ENCODE measurements at places on chromosomes 6 and 20. TPM values are rescaled to one million over a fixed set of nuclear protein-coding genes. Genes with fewer than 3 reads are reported as not detected.

DNA sequence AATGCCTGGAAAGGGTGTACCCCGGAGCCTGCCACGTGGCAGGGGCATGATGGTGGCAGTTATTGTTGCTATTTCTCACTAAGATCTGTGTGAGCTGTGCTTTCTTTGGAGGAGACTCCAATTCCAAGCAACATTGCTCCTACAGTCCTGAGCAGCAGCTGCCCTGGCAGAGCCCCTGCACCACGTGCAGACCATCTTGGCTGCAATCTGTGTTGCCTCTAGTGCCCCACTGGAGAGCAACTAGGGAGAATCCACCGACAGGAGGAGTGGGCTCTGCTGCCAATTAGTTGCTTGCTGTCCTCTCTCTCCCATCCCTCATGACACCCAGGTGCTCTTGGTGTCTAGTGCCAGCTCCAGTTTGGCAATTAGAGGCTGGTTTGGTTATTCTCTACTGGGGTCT lies 116.0 kb downstream of the PXDC1 start:
- DNase-seq, result no peak
- H3K36me3 ChIP-seq, result no peaks in the 10 kb centered on the region
- H3K4me3 ChIP-seq, result no peak overlapping the region
- no peaks in the 10 kb centered on the region for H3K27me3 ChIP-seq
- no peaks in the 10 kb centered on the region for H3K4me1 ChIP-seq

DNA sequence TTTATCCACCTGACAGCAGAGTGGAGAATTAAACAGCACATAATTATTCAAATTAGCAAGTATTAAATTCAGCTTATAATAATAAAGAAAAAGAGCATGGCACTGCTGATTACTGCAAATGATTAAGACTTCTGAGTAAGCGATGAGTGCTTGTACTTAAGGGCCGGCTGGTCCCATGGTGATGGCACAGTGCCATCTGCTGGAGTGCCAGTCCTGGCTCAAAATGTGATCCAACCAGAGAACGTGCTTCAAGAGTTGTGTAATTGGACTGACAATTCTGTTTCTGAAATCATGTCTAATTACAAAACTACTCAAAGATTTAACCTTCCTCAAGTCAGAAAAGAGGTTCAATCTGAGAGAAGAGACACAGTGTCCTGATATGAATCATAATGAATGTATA lies 181.6 kb upstream of the RGS17 start:
- H3K4me3 ChIP-seq, result no peak overlapping the region
- no peak for DNase-seq
- no peaks in the 10 kb centered on the region for H3K36me3 ChIP-seq
- H3K4me1 ChIP-seq, result no peaks in the 10 kb centered on the region

GRCh38 chr6:106063448-106063850 lies 22.7 kb upstream of the PRDM1 start:
- DNase-seq, result no peak
- H3K36me3 ChIP-seq, result no peaks in the 10 kb centered on the region
- H3K4me1 ChIP-seq, result no peaks in the 10 kb centered on the region
- no peaks in the 10 kb centered on the region for H3K27me3 ChIP-seq
- no peak overlapping the region for H3K27ac ChIP-seq

DNA sequence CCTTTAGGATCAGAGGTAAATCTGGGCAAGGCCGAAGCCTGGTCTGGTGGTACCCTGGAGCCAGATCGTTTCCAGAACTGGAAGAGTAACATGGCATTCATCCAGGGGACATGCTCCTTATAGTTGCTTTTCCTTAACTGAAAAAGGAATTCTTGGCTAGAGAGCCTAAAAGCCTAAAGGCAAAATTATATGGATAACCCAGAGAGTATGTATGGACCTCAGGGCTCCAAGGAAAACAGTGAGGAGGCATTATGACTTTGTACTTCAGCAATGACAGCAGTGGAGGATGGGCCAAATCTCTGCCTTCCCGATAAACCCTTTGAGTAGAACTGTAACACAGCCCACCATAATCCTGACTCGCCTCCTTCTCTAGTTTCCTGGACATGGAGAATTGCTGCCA lies 29.3 kb downstream of the ARHGAP18 start:
- H3K4me1 ChIP-seq, result peaks cover 15% of the 10 kb centered on the region
- no peaks in the 10 kb centered on the region for H3K36me3 ChIP-seq
- DNase-seq, result peak; percentile 45
- no peak overlapping the region for H3K27ac ChIP-seq

- H3K27me3 ChIP-seq, result peaks cover 33% of the 10 kb centered on the region
- H3K4me3 ChIP-seq, result peak overlapping the region; percentile 55
- H3K36me3 ChIP-seq, result no peaks in the 10 kb centered on the region
- DNase-seq, result no peak
- H3K4me1 ChIP-seq, result peaks cover 21% of the 10 kb centered on the region
These were observed 641 bp downstream of the TCF15 start for GRCh38 chr20:609371-609964.

SAMD5 gene
- total RNA-seq, result 0.45 TPM

DNA sequence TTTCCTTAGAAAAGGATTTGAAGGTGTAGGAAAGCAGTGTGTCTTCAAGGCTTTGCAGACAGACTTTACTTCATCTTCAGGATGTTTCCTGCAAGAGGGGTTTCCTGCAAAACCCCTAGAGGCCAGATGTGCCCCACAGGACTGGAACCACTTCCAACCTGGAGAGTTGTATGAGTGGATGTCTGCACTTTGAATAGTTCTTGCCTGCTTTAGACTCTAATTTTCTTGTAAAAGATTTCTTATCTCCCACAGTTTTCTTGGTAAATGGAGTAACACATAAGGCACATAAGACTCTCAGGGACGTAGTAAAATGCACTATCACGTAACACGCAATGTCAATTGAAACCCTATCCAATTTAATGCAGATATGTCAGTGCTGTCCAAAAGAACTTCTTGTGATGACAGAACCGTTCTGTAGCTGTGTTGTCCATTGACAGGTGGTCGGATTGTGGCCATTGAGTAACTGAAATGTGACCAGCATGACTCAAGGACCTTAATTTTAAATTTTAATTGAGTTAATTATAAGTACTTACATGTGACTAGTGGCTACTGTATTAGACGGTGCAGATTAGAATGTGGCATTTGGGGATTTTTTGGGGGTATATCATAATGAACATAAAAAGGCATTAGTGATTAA lies 118.7 kb downstream of the JARID2 start:
- H3K4me1 ChIP-seq, result peaks cover 33% of the 10 kb centered on the region
- H3K36me3 ChIP-seq, result no peaks in the 10 kb centered on the region
- no peaks in the 10 kb centered on the region for H3K27me3 ChIP-seq
- H3K4me3 ChIP-seq, result no peak overlapping the region

GRCh38 chr6:100948381-100949133 lies 67.4 kb upstream of the ASCC3 start:
- H3K27ac ChIP-seq, result no peak overlapping the region
- no peaks in the 10 kb centered on the region for H3K36me3 ChIP-seq
- DNase-seq, result no peak
- no peaks in the 10 kb centered on the region for H3K4me1 ChIP-seq

DNA sequence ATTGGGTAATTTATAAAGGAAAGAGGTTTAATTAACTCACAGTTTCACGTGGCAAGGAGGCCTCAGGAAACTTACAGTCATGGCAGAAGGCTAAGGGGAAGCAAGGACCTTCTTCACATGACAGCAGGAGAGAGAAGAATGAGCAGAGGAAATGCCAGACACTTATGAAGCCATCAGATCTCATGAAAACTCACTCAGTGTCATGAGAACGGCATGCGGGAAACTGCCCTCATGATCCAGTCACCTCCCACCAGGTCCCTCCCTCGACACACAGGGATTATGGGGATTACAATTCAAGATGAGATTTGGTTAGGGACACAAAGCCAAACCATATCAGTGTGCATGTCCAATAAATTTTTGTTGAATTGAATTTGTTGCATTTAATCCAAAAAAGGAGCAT lies 52.0 kb downstream of the ECT2L start:
- no peak overlapping the region for H3K27ac ChIP-seq
- H3K4me1 ChIP-seq, result peaks cover 6% of the 10 kb centered on the region
- no peaks in the 10 kb centered on the region for H3K27me3 ChIP-seq

GRCh38 chr6:40611434-40611833 lies 24.3 kb upstream of the LRFN2 start:
- H3K4me1 ChIP-seq, result no peaks in the 10 kb centered on the region
- DNase-seq, result no peak
- H3K27ac ChIP-seq, result no peak overlapping the region
- peaks cover 55% of the 10 kb centered on the region for H3K27me3 ChIP-seq
- no peak overlapping the region for H3K4me3 ChIP-seq

MAP7 gene
- total RNA-seq, result 2.9 TPM

EEF1A2 gene
- 7.6 TPM for total RNA-seq

GRCh38 chr20:56422824-56423189 lies 10.7 kb downstream of the CASS4 start:
- H3K27ac ChIP-seq, result no peak overlapping the region
- DNase-seq, result no peak
- no peaks in the 10 kb centered on the region for H3K27me3 ChIP-seq
- no peaks in the 10 kb centered on the region for H3K36me3 ChIP-seq
- no peak overlapping the region for H3K4me3 ChIP-seq
- no peaks in the 10 kb centered on the region for H3K4me1 ChIP-seq

BTNL2 gene
- total RNA-seq, result not detected

GRCh38 chr6:25954756-25955155 lies 7.8 kb upstream of the TRIM38 start:
- H3K36me3 ChIP-seq, result no peaks in the 10 kb centered on the region
- DNase-seq, result peak; percentile 8
- H3K27ac ChIP-seq, result no peak overlapping the region
- no peaks in the 10 kb centered on the region for H3K4me1 ChIP-seq
- no peaks in the 10 kb centered on the region for H3K27me3 ChIP-seq

DNA sequence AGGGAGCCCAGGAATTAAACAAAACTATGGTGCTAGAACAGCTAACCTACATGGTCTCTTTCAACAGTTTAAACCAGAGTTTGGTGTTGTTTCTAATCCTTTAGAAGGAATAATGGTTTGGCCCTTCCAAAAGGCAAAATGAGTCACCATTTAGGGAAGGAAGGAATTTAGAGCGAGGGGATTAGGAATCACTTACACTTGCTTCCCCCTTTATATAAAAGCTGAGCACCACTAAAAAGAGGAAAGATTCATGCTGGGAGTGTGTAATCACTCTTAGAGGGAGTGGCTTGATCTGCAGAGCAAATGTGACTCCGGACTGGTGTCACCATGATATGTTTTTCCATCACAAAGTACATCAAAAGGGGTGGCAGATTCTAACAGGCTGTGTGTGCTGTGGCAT lies 63.6 kb downstream of the F13A1 start:
- DNase-seq, result no peak
- H3K4me1 ChIP-seq, result no peaks in the 10 kb centered on the region
- no peak overlapping the region for H3K4me3 ChIP-seq
- H3K27ac ChIP-seq, result no peak overlapping the region

DNA sequence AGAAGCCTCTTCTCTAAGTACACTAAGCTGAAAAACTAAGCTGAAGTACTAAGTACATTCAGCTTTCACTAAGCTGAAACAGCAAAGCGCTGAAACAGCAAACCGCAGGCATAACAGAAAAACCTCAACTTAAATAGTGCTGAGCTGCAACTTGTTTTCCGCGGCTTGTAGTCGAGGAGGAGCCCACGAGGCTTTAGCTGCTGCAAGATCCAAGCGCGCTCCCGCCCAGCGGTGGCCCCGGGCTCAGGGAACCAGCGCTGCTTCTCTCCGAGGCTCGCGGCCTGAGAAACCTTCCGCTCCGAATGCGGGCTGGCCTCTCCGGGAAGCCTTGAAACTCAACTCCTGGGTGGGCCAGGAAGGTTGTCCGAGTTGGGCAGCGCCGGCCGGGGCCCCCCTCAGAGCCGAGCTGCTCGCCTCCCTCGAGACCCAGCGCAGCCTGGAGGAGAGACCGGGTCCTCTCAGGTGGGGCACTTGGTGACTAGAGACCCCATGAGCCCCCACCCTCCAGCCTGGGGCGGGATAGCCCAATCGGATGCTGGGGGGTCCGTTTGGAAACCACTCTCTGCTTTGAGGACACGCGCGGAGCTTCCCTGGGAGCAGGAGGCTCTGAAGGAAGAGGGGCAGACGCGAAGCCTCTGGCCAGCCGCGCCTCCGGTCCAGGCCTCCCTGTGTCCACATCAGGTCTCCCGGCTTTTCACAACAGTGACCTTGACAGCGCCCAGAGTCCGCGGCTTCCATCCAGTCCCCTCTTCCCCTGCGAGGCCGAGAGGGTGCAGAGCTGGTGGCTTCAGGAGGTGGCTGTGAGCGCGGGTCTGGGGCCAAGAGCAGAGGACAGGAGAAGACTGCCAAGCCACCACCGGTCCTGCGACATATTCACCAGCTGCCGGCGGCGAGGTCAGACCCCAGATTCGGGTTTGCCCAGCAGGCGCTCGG lies 38.1 kb upstream of the HLA-E start:
- DNase-seq, result no peak
- H3K36me3 ChIP-seq, result no peaks in the 10 kb centered on the region
- H3K27me3 ChIP-seq, result peaks cover 95% of the 10 kb centered on the region
- H3K27ac ChIP-seq, result no peak overlapping the region

DNA sequence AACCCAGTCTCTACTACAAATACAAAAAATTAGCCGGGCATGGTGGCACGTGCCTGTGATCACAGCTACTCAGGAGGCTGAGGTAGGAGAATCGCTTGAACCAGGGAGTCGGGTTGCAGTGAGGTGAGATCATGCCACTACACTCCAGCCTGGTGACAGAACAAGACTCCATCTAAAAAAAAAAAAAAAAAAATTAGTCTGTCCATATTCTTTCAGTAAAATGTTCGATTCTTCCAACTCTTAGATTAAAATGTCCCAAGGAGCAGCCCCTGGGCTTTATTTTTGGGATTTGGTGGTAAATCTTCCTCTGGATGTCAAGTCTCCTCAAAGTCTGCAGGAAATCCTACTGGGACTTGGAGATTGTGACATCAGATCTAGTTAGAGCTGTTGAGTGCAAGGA lies 101.0 kb upstream of the EEF1E1 start:
- peaks cover 7% of the 10 kb centered on the region for H3K27me3 ChIP-seq
- H3K4me1 ChIP-seq, result no peaks in the 10 kb centered on the region
- DNase-seq, result no peak
- no peak overlapping the region for H3K4me3 ChIP-seq
- no peaks in the 10 kb centered on the region for H3K36me3 ChIP-seq
- no peak overlapping the region for H3K27ac ChIP-seq

TFAP2A gene
- total RNA-seq, result 3.0 TPM

LCA5 gene
- 11.2 TPM for total RNA-seq

HRH3 gene
- total RNA-seq, result not detected

PLCB4 gene
- total RNA-seq, result 61.0 TPM

SNAP25 gene
- total RNA-seq, result 4.2 TPM

ELOVL2 gene
- total RNA-seq, result 0.50 TPM

APOM gene
- 3.3 TPM for total RNA-seq

DNA sequence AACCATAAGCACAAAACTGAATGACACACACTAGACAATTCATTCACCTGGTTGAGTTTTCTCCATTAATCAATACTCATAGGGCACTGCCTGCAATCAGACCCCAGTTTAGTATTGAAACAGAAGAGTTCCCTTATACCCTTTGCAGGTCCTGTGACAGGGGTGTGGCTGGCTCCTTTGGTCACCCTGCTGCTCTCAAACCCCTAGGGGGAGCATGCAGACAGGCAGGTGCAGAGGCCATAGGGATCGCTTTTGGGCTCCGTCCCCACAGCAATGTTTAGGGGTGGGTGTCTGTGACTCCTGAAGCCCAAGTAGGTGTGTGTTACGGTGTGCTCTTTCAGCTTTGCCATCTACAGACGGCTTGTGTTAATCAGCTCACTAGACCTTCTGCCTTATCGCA lies 210.4 kb downstream of the CENPW start:
- no peaks in the 10 kb centered on the region for H3K36me3 ChIP-seq
- DNase-seq, result no peak
- no peaks in the 10 kb centered on the region for H3K4me1 ChIP-seq
